ENCODE measurements at places on chromosomes 2 and 18. TPM values are rescaled to one million over a fixed set of nuclear protein-coding genes. Genes with fewer than 3 reads are reported as not detected.

- DNase-seq, result no peak
These were observed 13.3 kb upstream of the CYP20A1 start for GRCh38 chr2:203225423-203226039.

- no peak for DNase-seq
These were observed 43.1 kb upstream of the NABP1 start for GRCh38 chr2:191634791-191635190.

GRCh38 chr2:73963385-73964120, 21.2 kb upstream of the TET3 start:
- no peak for DNase-seq

GRCh38 chr2:4964001-4964540, 728.1 kb upstream of the SOX11 start:
- no peak for DNase-seq

Gene SPP2
- not detected for total RNA-seq

DNA sequence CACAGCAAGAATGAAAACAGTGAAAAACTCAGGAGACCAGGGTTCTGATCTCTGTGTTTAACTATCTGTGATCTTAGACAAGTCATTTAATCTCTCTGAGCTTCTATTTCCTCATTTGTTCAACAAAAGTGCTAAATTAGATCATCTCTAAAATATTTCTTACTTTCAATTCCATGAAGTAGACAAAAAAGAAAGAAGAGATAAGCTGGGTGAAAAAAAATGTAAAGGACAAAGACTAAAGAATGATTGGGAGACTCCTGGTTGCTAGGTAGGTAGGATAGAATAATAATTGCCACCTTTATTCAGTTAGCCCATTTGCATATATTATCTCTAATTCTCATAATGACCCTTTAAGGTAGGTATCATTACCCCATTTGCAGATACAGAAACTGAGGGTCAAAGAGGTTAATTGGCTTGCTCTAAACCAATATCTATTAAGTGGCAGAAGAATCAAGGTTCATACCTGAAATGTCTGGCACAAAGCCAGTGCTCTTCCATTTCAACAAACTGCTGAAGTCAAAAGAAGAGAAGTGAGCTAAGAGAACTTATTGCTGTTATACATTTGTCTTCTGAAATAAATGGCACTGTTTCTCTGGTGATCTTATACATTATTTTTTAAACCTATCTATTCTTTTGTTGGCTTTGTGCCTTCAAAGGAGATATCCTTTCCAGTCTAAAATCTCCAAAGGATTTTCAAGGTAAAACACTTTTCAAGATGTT, 141.7 kb downstream of the OTX1 start:
- no peak for DNase-seq

DNA sequence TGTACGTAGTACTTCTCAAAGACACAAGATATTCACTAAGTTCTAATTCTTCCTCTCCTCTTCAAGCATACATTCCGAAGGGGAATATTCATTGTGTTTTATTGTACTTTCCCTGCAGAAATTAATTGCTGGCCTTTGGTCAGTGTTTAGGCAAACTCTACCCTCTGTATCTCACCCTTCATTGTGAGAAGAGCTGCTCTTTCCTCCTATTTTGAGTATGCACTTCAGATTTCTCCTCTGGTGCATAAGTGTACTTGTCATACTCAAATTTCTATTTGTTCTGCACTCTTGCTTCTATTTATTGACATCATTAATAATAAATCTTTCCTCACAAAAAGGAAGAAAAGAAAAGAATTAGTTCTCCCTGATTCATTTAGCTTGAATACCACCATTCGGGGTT, 485.4 kb upstream of the SLC8A1 start:
- DNase-seq, result no peak

Gene TRIM43B
- not detected for total RNA-seq

GRCh38 chr2:85596026-85596333, 435 bp downstream of the RNF181 start:
- DNase-seq, result no peak

DNA sequence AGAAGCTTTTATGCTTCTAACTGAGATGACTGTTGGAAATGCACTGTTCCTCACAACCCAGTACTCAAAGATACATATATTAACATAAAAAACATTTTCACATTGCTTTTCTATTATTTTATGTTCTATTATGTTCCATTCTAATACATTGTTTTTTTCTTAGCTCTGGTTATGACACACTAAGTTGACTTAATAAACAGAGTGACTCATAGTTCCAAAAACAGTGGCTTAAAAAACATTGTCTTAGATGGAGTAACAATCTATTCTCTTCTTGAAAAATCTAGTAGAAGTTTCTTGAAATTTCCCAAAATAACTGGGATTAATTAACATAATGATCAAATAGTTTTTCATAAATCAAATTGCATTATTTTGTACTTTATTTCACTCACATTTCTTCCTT, 328.2 kb upstream of the LRATD1 start:
- no peak for DNase-seq

Gene AQP12A
- 79.7 TPM for total RNA-seq

DNA sequence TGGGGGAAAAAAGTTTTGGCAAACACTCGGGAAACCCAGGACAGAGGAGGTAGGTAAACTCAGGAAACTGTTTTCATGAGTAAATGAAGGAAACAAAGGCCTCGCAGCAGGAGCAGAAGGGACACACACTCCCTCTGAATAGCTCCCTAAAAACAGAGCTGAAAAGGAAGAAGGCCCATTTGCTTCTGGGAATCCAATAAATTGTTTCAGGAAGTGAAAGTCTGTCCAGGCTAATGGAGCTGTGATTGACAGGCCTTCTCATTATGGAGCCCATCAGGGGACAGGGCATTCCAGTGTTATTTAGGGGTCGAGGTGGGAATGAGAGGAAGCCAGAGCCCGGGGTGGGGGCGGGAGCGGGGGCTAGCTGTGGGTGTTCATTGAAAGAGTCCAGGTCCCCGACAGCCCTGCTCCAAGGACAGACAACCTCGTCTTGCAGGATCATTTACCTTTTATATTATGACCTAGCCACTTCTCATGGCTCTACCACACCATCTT, 81.2 kb downstream of the GBX2 start:
- DNase-seq, result no peak

DNA sequence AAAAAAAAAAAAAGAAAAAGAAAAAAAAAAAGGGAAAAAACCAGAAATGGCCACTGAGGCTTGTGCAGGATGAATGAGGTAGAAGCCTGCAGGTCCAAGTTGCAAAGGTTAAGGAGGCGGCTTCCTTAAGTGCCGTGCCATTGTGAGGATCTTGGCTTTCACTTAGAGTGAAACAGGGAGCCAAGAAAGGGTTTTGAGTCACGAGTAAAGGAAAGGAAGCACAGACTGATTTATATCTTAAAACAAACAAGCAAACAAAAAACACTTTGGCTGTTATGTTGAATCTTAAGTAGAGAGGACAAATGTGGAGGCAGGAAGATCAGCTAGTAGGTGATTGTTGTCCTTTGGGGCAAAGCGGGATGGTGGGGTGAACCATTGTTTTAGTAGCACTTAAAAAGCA, 749.7 kb upstream of the SOX11 start:
- DNase-seq, result no peak

DNA sequence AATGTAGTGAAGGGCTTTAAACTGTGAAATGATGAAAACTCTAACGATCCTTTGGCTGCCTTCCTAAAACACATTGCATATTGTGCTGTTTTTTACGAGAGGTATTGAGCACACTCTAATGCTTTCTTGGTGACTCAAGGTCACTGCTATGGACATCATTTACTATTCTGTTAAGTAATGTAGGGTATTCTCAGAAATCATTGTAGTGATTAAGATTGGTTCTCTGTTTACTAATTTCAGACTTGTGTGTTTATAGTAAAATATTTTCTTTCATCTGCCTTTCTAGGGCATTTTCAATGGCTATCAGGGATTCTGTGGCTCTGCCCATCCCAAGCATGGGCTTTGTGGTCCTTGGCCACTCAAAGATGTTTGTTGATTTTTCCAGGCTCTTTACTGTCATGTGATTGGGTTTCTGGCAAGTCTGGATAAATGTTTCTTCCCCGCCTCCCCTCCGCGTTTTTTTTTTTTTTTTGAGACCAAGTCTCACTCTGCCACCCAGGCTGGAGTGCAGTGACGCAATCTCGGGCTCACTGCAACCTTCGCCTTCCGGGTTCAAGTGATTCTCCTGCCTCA, 29.3 kb downstream of the UBE2F start:
- DNase-seq, result peak; percentile 11

- peak; percentile 36 for DNase-seq
These were observed 108.3 kb upstream of the PPP1CB start for GRCh38 chr2:28643327-28643726.

- DNase-seq, result no peak
These were observed 78.9 kb downstream of the CD8B2 start for GRCh38 chr2:106566050-106566449.

- no peak for DNase-seq
These were observed 48.9 kb upstream of the AAK1 start for GRCh38 chr2:69692424-69692823.

DNA sequence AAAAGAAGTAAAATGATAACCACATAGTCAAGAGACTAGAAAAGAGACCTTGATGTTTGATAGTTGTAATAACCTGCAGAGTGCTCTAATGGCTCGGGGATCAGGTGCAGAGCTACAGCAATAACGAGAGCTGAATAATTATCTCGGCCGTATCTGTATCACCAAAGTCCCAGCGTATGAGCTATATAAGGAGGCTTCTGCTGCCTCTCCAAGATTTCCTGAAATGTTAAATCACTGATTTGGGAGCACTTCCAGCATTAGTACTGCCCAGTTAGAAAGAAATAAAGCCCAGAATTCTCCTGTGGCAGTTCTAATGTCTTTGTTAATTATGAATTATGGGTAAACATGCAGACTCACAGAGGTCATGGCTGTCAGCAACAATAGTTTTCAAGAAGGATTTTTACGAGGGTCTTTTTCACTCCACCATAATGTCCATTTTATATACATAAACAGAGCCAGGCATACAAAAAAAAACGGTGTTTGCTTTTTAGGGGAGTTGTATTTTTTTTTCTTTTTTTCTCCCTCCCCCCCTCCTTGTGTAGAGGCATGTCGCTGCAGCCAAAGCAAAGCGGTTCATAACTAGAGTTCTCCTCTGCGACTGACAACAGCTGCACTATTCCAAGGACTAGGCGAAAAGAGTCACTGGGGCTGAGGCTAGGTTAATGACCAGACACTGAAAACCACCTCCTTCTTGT, 168.3 kb upstream of the VRK2 start:
- DNase-seq, result no peak

Gene TGFA
- total RNA-seq, result 7.2 TPM

DNA sequence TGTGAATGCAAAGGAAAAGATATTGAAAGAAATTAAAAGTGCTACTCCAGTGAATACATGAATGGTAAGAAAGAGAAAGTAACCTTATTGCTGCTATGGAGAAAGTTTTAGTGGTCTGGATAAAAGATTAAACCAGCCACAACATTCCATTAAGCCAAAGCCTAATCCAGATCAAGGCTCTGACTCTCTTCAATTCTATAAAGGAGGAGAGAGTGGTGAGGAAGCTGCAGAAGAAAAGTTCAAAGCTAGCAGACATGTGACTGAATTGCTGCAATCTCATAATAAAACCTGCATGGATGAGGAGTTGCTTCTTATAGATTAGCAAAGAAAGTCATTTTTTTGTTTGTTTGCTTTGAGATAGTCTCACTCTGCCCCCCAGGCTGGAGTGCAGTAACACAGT, 130.2 kb downstream of the DNAH6 start:
- no peak for DNase-seq

Gene GPR155
- 10.9 TPM for total RNA-seq

GRCh38 chr18:69480460-69480859, 79.8 kb downstream of the DOK6 start:
- DNase-seq, result no peak

DNA sequence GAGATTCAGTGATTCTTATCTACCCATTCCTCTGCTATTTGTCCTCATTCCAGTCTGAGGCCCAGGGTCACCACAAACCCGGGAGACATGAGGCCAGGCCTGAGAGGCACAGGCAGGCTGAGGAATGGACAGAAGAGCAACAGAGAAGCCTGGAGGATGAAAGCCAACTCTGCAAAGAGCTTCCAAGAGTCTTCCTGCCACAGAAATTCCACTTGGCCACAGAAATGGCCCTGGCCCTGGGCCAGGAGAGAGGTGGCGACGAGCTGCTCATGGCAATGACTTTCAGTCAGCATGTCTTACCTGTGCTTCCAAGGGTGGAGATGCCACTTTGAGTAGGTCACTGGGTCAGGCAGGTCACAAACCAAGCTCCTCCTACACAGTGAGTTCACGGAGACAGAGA, 155.3 kb upstream of the PKDCC start:
- no peak for DNase-seq

DNA sequence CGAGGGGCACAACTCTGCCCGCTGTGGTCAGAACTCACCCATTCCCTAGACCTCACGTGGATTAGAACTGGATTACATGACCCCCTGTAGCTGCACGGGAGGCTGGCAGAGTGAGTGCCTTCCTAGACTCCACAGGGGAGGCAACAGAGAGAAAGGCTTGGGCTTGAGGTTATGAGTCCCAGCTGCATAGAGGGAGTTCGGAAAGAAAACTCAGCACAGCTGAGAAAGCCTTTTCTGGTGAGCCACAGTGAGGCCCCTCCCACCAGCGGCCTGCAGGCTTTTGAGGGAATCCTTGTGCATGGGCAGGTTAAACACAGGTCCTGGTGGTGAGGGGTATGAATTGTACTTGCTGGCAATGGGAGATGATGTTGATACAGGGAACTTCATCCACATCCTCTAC, 217.3 kb downstream of the FHOD3 start:
- DNase-seq, result no peak

Gene NYAP2
- total RNA-seq, result 0.04 TPM

- no peak for DNase-seq
These were observed 134.8 kb downstream of the DDX1 start for GRCh38 chr2:15726321-15727057.

DNA sequence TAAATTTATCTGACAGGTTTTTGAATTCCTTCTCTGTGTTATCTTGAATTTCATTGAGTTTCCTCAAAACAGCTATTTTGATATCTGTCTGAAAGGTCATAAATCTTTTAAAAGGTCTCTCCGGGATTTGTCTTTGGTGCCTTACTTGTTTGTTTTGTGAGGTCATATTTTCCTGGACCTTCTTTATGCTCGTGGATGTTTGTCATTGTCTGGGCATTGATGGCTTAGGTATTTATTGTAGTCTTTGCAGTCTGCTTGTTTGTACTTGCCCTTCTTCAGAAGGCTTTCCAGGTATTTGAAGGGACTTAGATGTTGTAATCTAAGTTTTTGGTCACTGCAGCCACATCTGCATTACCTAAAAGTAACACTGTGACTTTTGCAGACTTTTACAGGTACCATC, 355.2 kb downstream of the PARD3B start:
- DNase-seq, result no peak

Data from pancreas (tissue), 10 donors.